ENCODE measurements at places on chromosomes 3 and 15.

DNA sequence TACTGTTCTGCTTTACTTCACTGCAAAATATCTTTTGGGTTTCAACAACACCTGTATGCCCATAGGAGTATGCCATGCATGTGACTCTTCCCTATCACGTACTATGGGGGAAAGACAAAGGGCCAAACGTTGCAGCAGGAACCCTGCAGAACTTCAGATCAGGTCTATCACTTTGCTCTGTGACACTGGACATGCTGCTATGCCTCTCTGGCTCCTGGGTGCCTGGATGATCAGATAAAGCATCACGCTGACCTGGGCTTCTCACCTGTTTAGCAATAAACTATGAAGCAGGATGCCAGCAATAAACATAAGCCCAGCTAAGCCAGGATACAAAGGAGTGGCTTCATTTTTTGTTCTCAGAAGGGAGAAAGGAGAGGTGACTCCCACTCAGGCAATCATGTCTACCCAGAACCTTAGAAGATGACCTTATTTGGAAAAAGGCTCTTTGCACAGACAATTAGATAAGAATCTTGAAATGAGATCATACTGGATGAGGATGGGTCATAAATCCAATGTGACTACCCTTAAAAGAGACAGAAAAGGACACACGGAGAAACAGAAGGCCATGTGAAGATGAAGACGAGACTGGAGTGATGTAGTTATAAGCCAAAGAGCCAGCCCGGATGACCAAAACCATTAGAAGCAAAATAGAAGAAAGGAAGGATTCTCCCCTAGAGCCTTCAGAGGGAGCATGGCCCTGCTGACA is 19.3 kb downstream of the POMGNT2 start:
- DNase-seq, result no peak

- no peak for DNase-seq
These were observed 55.5 kb downstream of the SMAD6 start for GRCh38 chr15:66757521-66757920.

GRCh38 chr3:36257158-36257852 is 123.0 kb upstream of the STAC start:
- no peak for DNase-seq

- no peak for DNase-seq
These were observed 16.1 kb upstream of the LARP6 start for GRCh38 chr15:70870051-70870450.

GRCh38 chr3:185714085-185714484 is 110.8 kb downstream of the IGF2BP2 start:
- DNase-seq, result no peak

GRCh38 chr3:196355668-196356067 is 17.5 kb upstream of the TM4SF19 start:
- no peak for DNase-seq

DNA sequence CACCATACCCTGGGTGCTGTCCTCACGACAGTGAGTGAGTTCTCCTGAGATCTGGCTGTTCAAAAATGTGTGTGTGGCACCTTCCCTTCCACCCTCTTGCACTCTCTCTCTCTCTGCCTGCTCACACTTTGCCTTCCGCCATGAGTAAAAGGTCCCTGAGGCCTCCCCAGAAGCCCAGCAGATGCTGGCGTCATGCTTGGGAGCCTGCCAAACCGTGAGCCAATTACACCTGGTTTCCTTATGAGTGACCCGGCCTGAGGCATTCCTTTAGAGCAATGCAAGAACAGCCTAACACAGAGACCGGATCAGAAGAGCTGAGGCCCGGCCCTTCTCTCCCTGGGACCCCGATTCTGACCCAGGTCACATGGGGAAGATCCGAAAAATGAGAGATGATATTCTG is 15.4 kb downstream of the TMEM44 start:
- DNase-seq, result peak; percentile 17

DNA sequence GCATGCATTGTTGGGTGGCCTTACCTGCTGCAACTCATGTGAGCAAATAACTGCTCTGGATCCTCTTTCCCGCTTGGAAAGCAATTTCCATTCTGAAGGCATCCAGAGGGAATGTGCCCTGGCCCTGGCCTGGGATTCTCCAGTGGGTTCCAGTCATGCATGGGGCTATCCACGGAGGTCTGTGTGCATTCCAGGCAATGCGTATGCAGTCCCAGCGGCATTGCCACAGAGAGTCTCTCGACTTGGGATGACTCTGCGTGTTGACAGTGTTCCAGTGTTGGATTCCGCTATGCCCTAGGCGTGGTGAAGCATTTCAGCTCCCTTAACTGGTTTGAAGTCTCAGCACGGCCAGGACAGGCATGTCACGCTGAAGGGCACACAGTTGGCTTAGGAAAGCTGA is 113.9 kb downstream of the SNRPN start:
- no peak for DNase-seq

- DNase-seq, result no peak
These were observed 15.9 kb upstream of the TMEM42 start for GRCh38 chr3:44845528-44846520.

GRCh38 chr3:72969766-72970165 is 26.8 kb upstream of the PPP4R2 start:
- DNase-seq, result no peak

GRCh38 chr15:63912061-63912615 is 78.4 kb upstream of the HERC1 start:
- DNase-seq, result no peak

- DNase-seq, result no peak
These were observed 54.8 kb downstream of the ZBTB38 start for GRCh38 chr3:141422961-141423582.

DNA sequence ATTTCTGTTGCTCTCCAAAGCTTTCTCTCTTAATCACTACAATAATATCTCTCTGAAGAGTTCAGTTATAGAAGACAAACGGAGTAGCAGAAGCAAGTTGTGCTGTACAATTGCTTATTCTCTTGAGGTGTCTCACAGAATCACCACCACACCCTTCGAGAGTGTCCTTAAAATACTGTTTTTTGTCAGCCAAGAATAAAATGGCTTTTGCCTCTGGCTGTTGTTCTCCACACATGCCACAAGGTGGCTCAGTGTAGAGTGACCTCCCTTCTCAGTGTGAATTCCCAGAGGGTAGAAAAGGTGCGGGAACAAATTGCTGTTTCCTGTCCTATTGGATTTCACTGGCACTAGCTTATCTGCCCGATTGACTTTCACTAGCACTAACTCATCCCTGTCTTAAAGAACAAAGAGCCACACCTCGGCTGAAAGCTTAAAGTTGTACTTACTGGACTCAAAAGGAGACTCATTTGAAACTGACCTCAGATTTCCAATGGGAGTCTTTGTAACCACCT is 134.2 kb upstream of the SATB1 start:
- peak; percentile 1 for DNase-seq

GRCh38 chr15:79364571-79365240 is 53.8 kb downstream of the TMED3 start:
- DNase-seq, result no peak

DNA sequence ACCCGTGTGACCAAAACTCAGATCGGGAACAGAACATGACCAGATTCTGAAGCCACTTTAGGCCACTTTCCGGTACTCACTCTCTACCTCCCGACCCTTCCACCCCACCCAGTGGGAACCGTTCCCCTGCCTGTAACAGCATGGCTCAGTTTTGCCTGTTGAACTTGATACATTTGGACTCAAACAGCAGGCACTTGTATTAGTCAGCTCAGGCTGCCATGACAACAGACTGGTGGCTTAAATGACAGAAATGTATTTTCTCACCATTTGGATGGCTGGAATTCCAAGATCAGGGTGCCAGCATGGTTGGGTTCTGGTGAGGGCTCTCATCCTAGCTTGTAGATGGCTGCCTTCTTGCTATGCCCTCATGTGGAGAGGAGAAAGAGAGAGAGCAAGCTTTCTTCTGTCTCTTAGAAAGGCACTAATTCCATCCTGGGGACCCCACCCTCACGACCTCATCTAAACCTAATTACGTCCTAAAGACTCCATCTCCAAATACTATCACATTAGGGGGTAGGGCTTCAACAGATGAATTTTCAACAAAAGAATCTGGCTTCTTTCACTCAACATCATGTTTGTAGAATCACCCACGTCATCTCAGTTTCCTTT is 9.3 kb upstream of the SSUH2 start:
- no peak for DNase-seq
